ENCODE measurements at places on chromosomes 1 and 21.
A peak's percentile ranks its signal among the peaks of the same experiment; 100 is the strongest.

DNA sequence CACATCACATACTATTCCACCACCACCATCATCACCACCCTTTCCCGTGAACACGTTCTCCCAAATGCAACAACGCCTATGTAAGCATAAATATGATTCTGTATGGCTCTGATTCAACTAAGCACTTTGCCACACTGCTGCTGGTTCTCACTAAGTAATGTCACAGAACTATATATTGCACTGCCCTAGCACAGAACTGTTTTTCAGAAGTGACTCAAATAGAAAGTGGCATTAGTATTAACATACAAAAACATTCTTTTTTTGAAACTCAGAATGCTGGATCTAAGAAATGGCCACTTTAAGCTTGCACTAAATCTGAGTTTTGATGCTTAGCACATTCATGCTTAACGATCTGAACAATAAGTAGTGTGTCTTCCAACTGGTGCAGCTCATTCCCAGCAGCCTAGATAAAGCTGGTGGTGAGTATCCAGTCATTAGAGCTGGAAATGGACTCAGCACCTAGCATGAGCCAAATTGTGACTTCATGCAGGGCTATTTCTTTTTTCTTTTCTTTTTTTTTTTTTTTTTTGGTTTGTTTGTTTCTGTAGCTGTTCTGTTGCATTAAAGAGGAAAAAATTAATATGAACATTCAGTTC lies 46.2 kb upstream of the ZC3H11B start:
- no peak for DNase-seq

DNA sequence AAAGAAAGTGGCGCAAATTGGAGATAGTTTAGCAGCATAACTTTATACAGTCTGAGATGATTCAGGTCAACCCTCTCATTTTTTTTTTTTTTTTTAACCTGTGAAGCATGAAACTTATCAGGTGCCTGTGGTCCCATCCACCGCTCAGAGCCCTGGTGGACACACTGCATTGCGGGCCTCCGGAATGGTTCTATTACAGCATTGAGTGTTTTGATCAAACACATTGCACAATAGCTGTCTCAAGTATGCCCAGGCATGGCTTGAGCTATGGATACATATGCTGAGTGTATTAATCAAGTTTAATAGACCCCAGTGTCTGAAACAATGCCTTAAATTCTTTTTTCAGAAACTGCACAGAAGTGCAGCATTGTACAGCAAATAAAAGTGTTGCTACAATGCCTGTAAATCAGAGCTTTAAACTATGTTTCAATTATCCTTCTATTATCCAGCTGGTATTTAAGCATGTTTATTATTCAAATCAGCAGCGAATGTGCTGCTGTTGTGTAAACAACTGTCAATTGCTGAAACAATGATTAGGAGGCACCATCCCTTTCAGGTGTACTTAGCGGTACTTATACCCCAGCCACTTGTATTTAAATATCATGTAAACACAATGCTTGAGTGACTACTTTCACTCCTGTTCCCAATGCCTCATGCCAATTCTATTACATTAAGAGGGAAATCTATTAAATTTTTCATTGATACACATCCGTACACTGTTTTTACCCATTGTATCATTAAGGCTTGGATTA lies 456.6 kb downstream of the RPS6KC1 start:
- DNase-seq = peak; percentile 72

DNA sequence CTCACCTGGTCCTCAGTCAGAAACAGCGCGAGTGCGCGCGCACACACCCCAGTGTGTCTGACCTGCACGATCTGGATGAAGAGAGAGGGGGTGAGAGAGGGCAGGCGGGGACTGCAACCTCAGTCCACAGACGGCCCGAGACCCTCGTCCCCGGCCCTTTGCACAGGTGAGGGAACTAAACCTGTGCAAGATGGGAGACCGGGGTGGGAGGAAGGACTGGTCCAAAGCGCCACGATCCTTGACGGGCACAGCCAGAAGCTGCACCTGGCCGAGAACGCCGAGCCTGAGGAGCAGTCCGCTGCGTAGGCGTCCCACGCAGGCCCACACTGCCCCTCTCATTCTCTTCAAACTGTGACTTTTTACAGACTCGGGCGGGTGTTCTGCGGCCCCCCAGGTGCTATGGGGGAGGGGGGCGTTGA lies 519 bp upstream of the IQCC start:
- no peak for DNase-seq

DNA sequence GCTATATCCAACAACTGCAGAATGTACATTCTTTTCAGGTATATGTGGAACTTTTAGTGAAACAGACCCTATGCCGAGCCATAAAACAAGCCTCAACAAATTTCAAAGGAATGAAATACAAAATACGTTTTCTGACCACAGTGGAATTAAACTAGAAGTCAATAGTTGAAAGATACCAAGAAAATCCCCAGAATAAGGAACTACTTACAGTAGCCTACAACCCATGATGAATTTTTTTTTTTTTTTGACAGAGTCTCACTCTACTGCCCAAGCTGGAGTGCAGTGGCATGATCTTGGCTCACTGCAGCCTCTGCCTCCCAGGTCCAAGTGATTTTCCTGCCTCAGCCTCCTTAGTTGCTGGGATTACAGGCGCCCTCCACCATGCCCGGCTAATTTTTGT lies 83.4 kb downstream of the RUNX3 start:
- DNase-seq = no peak

- DNase-seq = no peak
Measured at GRCh38 chr1:183824291-183824690, 19.4 kb downstream of the RGL1 start.

DNA sequence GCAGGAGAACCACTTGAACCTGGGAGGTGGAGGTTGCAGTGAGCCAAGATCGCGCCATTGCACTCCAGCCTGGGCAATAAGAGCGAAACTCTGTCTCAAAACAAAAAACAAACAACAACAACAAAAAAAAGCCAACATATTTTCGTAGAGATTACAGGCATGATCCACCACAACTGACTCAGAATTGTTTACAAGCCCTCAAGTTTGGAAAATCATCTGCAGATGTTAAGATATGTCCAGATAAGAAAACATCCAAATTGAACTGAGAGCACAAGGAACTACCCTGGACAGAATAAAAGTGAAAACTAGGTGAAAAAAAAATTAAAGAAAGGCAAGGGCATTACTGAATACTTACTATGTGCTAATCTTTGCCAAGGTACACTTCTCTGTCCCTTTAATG lies 89.8 kb upstream of the WLS start:
- DNase-seq = no peak

- DNase-seq = no peak
Measured at GRCh38 chr1:172897738-172898137, 153.0 kb downstream of the TNFSF18 start.

GRCh38 chr1:119544165-119544762 lies 37.3 kb downstream of the HSD3B1 start:
- no peak for DNase-seq

DNA sequence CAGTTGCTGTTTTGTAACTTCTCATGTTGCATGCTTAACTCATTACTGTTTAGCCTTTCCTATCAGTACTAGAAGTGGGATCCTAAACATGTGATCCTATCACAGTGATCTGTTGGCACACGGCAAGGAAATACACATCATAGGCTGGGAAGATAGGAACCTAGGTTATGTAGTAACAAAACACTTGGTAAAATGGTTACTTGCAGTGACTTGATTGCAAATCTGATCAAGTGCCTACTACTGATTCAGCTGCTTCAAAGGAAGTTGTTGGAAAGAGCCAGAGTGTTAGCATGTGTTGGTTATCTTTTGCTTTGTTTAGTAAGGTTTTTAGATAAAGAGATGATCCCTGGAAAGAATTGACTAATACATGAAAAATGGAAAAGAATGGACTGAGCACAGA lies 8.9 kb upstream of the VASH2 start:
- DNase-seq = no peak

- DNase-seq = no peak
Measured at GRCh38 chr1:204241050-204241449, 27.3 kb upstream of the GOLT1A start.

DNA sequence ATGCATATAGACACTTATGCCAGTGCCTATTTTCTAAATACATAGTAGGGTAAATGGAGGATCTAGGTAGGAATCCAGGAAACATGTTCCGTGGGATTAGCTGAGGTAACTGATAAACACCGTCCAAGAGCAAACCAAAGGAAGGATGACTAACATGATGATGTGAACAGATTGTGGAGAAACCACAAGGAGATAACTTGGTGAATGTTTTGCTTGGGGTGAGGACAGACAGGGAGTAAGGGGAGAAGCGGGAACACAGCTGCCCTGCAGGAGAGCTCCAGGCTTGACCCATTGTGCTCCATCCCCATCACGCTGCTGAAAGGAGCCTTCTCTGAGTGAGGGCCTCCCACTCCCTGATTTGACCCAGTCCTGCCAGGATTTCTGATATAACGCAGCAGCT lies 87.0 kb upstream of the ZC3H11B start:
- DNase-seq = no peak

GRCh38 chr1:71502006-71502405 lies 421.2 kb upstream of the ZRANB2 start:
- no peak for DNase-seq

Data from NCI-H2029 treated with DMSO at 0.1 percent for 48 hours (cell line).